T-helper 2 cell treated with Interferon-gamma antibody and Interleukin-4, amounts not matched to agents 5 μg/mL and 100 μg/mL, for 36 hours (primary cell): ENCODE measurements at places on chromosomes 16 and 17.

GRCh38 chr16:24524855-24525677 is 14.3 kb upstream of the RBBP6 start:
- DNase-seq, result no peak

DNA sequence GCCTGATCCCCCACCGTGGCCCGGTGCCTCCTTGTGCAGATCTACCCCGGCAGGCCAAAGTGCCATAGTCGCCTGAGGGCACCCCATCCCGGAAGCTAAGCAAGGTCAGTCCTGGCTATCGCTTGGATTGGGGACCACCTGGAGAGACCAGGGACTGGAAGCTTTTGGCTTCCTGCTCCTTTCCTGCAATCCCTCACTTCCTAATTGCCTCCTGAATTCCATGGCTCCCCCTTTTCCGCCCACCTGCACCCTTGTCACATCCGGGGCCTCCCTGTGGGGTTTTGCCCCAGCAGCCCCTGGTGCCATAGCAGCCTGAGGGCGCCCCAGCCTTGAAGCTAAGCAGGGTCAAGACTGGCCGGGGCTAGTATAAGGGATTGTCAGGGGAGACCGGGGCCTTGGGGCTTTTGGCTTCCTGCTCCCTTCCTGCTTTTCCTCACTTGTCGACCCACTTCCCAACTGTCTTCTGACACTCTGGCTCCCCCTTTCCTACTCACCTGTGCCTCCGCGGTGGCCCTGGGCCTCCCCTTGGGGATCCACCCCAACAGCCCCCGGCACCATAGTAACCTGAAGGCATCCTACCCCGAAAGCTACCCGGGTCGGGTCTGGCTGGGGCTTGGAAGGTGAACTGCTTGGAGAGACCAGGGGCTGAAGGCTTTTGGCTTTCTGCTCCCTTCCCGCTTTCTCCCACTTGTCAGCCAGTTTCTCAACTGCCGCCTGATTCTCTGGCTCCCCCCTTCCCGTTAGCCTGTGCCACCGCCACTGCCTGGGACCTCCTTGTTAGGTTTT is 2293.6 kb downstream of the TP53TG3F start:
- no peak for DNase-seq

- peak; percentile 51 for DNase-seq
Observed at GRCh38 chr16:66746682-66747081, 4.7 kb downstream of the DYNC1LI2 start.

DNA sequence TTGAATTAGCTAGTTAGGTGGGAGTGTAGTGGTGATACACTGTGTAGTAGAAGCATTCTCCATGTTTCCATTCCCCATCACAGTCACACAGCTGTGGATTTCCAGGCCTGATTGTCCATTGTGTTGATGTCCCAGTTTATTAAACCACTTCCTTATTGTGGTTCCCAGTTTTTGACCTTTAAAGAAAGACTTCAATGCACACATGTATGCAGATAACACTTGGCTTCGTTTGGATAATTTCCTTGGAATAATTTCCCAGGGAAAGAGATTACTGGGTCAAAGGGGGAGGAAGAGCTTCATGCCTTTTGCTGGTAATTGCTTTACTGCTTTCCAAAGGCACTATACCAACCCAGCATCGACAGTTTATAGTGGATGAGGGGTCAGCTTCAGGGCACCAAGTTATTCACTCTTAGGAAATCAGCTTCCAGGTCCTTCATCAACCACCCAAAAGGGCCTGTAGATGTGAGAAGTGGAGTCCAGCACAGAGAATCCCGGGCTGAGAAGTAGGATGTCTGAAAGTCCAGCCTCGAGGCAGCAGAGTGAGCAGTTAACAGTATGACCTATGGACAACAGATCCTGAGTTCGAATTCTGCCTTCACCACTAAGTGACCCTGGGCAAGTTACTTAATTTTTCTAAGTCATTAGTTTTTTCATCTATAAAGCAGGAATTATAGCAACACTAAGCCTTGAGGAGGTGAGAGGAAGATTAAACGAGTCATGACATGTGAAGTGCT is 31.3 kb upstream of the TNS4 start:
- DNase-seq, result no peak

- DNase-seq, result no peak
Observed at GRCh38 chr17:26782153-26782552, 511.8 kb upstream of the WSB1 start.

DNA sequence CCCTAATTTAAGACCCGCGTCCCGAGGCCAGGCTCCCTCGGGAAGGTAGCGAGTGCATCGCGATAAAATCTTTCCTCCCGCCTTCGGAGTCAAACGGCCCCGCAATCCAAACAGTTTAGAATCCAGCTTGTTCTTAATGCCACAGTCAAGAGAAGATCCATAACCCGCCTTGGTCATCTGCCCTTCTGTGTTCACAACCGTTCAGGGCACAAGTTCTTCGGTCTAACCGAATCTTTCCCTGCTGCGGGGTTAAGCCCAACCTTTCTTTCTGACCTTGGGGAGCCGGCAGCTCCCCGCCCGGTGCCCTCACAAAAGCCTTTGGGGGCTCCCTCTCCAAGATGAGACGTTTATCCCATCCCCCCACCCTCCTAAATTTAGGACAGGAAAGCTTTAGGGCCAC is 30.3 kb downstream of the CPSF4L start:
- DNase-seq, result no peak

DNA sequence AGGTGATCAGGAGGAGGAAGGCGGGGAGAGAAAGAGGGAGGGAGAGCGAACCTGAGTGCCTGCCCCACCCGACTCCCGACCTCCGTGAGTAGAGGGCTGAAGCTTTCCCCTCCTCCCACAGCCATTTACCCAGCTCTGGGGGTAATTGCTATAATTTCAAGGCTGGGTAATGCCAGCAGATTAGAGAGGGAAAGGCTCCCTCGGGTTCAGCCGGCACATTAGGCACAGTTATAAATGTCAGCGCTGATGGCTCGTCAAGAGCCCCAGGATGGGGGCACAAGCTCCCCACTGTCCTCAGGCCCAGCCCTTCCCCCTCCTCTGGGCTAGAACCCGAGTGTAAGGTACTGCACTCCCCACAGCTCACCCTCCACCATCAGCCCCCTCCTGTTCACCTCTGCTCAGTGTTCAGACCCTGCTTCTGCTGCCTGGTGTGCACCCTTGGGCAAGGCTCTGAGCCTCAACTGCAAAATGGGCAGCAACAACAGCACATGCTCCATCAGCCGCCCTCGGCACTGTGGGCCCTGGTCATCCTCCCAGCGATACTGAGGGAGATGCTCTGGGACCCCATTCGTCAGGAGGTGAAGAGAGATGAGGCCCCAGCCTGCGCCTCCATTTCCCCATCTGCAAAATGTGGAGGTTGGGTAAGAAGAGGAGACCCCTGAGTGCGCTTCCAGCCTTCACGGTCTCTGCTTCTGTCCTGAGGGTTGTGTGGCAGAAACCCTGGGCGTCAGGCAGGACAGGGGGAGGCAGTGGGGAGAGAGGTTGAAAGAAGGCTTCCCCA is 77.2 kb downstream of the NT5M start:
- DNase-seq, result no peak

GRCh38 chr17:4959261-4959965 is 8.2 kb downstream of the SPAG7 start:
- DNase-seq, result no peak

DNA sequence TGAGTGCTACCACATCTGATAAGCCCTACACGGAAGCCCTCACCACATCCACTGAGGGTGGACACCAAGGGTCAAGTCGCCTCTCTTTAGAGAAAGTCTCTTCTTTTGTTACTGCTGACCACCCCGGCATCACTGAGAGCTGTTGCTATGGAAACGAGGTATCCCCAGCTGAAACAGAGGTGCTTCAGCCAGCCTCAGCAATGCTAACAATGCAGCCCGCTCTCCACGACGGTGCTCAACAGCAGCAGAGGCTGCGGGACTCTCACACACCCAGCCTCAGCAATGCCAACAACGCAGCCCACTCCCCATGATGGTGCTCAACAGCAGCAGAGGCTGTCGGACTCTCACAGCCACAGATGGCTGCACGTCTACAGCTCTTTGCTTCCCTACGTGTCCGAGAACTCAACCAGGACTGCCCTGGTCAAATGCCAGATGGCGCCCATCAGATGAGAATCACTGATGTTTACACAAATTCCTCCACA is 41.4 kb downstream of the VPS53 start:
- DNase-seq, result no peak

DNA sequence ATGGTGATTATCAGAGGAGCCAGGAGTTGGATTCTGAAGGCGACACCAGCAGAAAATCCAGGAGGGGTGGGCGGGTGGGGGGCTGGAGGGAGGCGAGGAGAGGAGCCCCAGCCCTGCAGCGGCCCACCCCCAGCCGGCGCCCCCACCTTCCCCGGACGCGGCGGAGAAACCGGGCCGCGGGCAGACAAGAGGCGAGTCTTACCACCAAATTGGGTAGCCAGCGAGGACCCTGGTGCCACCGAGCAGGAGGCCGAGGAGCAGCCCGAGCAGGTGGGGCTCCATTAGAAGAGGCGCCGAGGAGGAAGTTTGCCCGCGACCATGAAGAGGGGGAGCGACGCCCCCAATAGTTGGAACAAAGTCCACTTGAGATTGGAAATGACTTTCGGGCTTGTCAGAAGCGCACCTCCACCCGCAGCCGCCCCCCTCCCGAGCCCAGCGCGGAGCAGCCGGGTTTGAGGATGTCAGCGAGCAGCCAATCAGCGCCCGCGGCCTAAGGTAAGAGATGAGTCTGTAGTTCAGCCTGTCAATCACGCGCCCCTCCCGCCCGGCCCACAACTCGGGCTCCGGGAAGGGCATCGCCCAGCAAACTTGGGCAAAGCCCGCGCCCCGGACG is at the start of gene WNT3:
WNT3 (minus strand) TSS at position 377 of the 613 bp plus-strand sequence; CDS start at position 282, 95 bp downstream.
- peak; percentile 44 for DNase-seq
